ENCODE measurements at places on chromosomes 2 and 18. TPM values are rescaled to one million over a fixed set of nuclear protein-coding genes. Genes with fewer than 3 reads are reported as not detected.

The CRYGC gene
- not detected for total RNA-seq

GRCh38 chr2:166384774-166385173 lies 9.0 kb upstream of the SCN9A start:
- DNase-seq, result peak; percentile 54

GRCh38 chr18:23291456-23292205 lies 156.3 kb downstream of the CABLES1 start:
- peak; percentile 77 for DNase-seq

DNA sequence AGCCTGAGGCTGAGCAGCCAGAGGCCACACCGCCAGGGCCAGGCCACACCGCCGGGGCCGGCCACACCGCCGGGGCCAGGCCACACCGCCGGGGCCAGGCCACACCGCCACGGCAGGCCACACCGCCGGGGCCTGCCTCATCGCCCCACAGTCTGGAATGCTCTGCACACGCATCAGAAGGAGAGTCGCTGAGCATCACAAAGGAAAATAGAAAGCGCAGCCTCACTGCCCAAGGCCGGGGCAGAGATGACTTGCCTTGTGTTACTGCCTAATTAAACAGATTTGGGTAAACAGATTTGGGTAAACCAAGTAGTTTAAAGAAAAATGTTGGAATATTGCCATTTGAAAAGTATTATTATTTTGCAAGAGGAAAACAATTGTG lies 10.4 kb upstream of the NFATC1 start:
- no peak for DNase-seq

DNA sequence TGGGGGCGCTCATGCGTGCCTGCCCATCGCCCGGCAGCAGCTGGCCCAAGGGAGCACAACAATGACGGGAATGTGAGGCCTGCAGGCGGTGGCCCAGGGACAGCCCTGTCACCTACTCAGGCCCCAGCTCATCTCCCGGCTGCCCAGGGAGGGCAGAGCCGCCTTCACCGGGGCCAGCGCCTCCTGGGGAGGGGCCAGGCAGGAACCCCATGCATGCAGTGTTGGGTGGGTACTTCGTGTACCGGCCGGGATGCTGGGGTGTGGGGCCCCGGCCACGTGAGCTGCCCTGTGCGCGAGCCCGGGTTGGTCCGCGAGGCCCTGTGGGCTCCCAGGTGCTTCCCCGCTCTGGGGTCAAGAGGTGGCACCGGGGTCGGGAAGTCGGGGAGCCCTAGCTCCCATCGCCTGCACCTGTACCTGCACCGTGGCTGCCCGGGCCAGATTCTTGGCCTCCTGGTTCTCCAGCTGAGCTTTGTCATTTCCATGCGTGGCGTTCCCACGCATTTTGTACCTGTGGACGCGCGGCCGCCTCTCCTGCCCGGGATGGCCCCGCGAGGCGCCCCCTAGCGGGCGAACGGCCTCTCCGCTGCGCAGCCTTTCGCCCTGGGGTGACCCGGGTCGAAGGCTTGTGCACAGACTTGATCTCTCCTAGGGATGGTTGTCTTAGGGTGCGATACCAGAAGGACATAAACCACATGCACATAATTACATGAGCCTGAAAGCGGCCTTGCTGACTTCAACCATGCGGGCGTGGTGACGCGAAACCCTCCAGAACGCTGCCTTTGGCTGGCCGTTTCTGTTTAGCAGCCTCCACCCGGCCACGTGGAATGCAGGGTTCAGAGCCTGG lies 950 bp downstream of the KLHL30 start:
- DNase-seq, result no peak

All from GM23248 (cell line).